Stimulated activated CD8-positive, alpha-beta memory T cell treated with anti-CD3 and anti-CD28 coated beads, Interleukin-12 subunit alpha, Interleukin-12 subunit beta, amount 100 ng/mL, for 1 hour (primary cell): ENCODE measurements at places on chromosomes 12 and 14.

GRCh38 chr14:105901226-105901625, 374.8 kb downstream of the TMEM121 start:
- DNase-seq, result no peak

DNA sequence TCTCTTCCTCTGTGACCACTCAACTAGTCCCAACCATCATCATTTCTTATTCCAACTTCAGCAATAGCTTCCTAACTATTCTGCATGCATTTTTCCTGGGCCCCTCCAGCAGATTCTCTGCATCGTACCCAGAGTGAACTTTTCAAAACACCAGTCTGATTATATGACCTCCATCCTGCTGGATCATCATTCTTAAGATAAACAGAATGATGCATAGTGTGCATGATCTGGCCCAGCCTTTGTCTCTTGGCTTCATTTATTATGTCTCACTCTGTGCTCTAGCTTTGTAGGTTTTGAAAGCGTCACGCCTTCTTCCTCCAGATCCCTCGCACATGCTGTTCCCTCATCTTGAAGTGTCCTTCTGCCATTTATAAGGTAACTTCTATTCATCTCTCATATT, 46.3 kb upstream of the SLC38A4 start:
- DNase-seq, result no peak

GRCh38 chr14:72961579-72962335, 35.5 kb downstream of the DCAF4 start:
- DNase-seq, result no peak

DNA sequence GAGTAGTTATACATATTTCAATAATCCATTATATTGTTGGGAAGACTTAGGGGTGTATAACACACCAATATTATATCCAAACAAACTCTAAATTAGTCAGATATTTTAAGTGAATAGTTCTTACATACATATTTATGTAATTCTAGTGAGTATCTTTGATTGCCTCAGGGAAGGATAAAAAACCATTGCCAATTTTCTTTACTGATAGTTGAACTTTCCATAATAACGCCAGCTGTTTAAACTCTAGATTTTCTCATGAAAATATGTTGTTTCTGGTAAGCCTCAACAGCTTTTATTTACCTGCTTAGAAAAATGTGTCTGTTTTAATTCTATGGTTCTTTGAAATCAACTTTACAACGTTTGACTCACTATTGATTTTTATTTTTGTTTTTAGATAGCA, 959.6 kb upstream of the NOVA1 start:
- DNase-seq, result no peak

DNA sequence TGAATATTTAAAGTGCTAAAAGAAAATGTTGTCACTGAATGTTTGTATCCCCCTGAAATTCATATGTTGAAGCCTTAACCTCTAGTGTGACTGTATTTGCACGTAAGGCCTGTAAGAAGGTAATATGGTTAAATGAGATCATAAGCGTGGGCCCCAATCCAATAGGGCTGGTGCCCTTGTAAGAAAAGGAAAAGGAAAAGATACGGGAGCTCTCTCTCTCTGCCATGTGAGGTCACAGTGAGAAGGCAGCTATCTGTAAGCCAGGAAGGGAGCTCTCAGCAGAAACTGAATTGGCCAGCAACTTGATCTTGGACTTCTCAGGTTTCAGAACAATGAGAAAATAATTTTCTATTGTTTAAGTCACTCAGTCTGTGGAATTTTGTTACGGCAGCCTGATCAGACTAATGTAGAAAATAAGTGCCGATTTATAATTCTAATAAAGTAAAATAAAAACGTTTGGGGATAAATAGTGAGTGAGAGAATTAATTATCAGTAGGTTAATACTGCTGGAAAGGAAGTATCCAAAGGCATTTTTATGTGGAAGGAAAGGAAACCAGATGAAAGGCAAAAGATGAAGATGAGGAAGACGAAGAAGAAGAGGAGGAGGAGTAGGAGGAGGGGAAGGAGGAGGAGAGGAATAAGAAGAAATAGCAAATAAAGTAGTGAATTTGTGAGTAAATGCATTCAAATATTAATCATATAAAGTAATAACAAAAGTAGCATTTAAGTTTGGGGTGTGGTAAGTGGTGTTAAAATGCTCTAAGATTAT, 188.5 kb upstream of the KRR1 start:
- DNase-seq, result no peak

DNA sequence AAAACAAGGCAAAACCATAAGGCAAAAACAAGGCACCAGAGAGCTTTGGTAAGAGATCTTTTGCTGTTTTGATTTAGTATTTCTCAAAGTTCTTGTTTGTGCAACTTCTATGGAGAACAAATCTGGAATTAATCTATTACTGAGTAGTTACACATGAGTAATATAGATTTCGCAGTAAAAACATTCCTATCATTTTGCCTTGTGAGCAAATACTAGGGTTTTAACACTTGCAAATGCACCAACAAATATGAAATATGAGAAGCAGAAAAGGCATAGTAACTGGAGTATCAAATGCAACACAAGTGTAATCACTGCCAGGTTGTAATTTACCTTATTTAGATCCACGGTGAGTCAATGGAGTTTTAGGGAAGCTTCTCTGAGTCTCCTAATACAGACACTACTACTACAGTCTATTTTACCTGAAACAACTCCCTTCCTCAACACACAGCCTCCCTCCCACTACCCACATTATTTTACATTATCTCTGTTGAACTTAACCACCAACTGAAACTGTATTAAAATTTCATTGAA, 324.1 kb downstream of the FLRT2 start:
- DNase-seq, result no peak

DNA sequence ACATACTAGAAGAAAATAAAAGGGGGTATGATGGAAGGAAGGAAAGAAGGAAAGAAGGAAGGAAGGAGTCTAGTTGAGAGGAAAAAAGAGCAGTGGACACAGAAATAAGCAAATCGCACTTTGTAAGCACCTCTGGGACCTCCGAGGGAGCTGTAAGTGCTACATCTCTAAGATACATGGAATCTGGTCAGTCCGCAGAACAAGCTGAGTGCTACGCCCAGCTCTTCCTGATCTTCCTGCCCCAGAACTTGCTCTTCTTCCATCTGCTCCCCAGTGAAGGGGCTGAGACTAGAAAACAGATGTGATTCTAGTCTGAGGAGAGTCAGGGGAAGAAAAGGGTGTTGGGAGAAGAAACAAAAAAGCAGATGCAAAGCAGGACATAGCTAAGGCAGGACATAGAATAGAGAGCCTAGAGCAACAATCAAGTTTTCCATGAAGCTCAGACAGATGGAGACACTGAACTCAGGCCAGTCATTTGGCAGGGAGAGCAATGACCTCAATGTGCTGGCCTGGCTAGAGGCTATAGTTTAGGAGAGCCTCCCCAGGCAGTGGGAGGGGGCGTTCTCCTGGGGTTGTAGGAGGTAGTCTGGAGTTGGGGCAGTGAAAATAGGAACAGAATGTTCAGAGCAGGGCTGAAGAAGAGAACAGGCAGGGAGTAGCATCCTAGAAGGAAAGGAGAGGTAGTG, 1.7 kb upstream of the MFAP5 start:
- DNase-seq, result no peak

GRCh38 chr14:42335918-42336317, 729.2 kb downstream of the LRFN5 start:
- no peak for DNase-seq

GRCh38 chr12:127909041-127909440, 357.9 kb upstream of the TMEM132C start:
- DNase-seq, result no peak

DNA sequence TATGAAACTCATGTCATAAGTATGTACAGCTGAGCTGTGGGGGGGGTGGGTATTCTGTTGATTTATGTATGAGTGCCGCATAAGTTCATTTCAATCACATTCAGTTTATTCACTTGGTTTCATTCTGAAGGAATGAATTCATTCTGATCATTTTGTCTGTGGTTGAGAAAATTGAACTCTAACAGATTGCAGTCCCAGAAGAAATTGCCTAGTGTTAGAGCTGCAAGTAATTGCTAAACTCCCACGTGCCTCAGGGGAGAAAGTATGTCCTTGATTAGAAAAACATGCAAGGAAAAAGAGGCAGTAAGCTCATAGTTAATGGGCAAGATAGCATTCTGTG, 442.4 kb upstream of the MGAT4C start:
- DNase-seq, result no peak

GRCh38 chr14:67501670-67502069, 13.1 kb upstream of the TMEM229B start:
- DNase-seq, result no peak

GRCh38 chr14:31395572-31396205, 24.7 kb downstream of the HEATR5A start:
- DNase-seq, result no peak

DNA sequence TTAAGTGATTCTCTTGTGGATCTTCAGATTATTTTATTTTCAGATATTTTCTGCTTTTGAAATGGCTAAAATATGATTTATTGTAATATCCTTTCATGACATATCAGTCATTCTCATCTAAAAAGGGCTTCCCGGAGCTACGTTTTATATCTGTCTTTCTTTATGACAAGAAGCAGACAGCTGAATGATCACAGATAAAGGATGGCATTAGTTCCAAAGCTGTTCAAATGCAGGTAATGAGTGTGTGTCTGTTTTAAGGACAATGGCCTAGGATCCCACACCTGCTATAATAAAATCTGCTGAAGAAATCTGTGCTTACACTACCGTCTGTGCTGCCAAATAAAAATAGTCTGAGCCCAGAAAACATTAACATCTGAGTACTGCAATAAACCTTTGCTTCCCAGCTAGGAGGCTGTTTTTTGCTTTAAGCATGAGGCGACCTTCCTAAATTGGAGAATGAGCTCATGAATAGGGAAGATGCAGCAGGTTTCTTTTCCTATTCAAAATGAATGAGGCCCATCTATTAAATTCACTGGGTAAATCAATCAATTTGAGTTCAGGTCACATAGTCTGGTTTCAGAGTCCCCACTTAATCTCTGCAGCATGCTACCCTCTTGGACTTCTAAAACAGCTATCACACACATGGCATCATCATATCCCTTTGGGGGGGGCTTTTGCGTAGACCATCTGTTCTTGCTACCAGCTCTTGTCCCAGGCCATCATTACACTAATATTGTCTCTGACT, 498.5 kb downstream of the NELL2 start:
- DNase-seq, result no peak

GRCh38 chr14:90609376-90609775, 206.9 kb downstream of the TTC7B start:
- DNase-seq, result no peak

GRCh38 chr14:78448164-78449094, 278.3 kb downstream of the NRXN3 start:
- no peak for DNase-seq

DNA sequence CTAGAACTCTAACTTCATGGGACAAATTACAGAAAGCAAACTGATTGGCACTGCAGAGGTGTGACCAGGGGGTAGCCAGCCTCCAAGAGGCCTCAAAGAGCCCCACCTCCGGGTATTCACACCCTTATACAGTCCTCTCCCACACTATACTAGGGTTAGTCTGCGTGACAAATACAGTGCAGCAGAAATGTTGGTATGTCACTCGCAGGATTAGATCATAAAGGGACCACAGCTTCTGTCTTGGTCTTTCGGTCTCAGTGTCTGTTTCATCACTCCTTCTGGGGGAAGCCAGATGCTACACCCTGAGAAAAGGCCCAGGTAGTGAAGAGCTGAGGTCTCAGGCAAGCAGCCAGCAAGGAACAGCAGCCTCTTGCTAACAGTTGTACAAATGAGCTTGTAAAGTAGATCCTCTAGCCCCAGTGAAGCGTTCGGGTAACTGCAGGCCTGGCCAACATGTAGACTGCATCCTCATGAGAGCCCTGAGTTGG, 68.9 kb upstream of the SAV1 start:
- no peak for DNase-seq

- no peak for DNase-seq
These were observed 107.6 kb downstream of the NAV3 start for GRCh38 chr12:77938301-77938700.

DNA sequence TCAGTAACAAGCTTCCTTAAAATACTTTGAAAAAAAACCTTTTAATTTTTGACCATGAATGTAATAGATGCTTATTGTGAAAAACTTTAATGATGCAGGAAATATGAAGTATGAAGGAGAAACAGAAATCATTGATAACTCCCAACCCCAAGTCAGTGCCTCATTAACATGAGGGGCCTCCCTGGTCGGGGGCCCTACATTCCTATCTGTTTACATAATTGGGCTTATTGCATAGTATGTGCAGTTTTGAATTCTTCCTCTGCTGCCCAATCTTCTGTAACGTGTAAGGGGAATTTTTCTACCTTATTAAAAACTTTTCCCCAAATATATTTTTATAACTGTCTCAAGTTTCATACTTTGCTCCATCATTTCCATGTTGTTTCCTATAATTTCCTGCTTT, 63.0 kb downstream of the SLC25A47 start:
- no peak for DNase-seq

DNA sequence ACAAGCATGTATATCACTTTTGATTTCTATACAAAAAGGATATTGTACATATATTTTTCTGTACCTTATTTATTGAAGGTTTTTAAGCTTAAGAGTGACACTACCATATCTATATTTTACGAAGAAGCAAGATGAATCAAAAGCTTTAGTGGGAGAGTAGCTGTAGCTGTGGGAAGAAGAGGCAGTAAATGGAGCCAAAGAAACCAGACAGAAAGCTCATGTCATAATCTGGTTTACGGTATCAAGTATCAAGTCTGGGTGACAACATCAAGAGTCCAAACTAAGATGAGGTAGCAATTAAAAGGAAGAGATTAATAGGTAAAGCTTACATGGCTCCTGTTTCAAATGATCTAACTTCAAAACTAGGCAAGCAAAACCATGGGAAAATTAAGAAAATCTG, 54.8 kb downstream of the CEP83 start:
- no peak for DNase-seq

DNA sequence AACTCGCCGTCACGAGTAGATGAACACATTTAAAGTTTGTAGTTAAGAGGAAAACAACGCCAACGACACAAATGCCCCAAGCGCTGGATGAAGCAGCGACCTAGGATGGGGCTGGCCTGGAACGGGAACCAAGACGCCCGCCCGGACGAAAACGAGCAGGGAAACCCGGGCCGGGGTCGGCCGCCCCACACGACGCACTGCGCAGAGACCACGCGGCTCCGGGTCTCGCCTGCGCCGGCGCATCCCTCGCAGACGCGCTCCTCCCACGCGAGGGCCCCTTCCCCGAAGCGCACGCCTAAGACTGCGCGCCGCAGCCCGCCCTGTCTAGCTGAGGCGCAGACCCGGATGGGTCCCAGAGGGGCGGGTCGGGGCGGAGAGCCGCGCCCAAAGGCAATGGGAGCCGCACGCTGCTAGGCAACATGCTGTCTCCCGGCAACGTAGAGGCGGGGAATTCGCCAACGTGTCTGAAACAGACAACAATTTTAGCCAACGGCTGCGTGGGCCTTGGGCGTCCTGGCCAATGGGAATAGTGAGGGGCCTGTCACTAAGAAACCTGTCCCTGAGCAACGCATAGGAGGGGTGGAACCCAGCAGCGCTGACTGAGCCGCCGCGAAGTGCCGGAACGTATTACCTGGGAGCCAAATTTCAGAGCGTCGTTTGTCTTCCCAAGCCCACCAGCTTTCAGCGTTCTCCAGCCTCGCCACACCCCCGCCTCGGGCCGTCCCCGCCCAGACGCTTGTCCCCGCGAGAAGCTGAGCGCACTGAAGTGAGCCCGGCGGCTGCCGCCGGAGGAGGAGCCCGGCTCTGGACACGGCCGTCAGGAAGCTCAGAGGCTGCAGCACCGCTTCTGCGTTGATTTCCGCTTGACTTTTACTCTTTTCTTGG, 21.0 kb upstream of the CHFR start:
- peak; percentile 90 for DNase-seq

- no peak for DNase-seq
These were observed 1579.2 kb downstream of the AACS start for GRCh38 chr12:126644236-126645020.

- no peak for DNase-seq
These were observed 9.4 kb downstream of the SSPN start for GRCh38 chr12:26204612-26205289.
